ENCODE measurements at places on chromosomes 5 and 9.

DNA sequence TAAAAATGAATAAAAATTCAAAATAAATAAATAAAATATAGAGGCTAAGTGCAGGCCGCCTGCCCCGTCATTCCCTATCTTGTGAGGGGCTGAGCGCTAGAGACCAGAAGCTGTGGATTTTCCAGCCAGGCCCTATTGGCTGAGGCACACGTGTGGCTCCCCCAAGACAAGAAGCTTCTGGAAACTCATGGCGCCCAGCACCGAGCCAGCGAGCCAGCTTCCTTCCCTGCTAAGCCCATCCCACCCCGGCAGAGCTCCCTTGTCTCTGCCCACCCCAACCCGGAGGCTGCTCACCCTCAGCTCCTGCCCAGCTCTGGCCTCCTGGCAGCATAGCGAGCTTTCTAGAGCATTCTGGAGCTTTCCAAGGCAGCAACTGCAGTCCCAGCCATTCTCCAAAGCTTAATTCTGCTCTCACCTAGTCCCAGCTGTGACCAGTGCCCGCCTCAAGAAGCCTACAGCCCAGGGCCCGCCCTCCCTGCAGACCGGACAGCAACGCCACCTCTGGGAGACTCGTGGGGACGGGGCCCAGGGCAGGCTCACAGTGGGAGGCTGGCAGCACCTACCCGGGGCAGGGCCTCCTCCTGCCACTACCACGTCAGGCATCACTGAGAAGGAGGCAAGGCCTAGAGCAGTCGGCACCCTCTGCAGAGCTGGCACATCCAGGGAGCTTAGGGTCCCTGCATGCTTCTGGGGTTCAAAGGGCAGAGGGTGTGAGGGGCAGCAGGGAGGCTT is 23.2 kb upstream of the TMEM250 start:
- DNase-seq = no peak

DNA sequence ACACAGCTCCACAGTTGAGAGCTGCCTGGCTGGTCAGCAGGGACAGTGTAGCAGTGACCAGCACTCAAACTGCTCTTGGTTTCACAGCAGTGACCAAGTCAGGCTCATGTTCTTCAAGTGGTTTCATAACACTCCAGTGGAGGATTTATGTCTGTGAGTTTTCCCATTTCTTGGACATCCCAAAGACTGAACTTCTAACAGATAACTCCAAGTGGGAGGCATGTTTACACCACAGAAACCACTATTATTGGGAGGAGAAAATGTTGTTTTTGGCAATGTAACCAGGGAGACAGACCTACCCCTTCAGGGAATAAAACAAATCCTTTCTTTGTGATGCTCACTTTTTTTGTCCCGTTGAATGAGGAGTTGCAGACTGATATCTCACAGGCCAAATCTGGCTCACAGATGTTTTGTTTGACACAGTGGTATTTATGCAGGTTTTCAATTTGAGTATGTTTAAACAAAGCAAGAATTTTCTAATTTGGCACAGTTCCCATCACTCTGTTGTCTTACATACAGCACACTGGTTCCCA is 141.5 kb downstream of the RMI1 start:
- no peak for DNase-seq

DNA sequence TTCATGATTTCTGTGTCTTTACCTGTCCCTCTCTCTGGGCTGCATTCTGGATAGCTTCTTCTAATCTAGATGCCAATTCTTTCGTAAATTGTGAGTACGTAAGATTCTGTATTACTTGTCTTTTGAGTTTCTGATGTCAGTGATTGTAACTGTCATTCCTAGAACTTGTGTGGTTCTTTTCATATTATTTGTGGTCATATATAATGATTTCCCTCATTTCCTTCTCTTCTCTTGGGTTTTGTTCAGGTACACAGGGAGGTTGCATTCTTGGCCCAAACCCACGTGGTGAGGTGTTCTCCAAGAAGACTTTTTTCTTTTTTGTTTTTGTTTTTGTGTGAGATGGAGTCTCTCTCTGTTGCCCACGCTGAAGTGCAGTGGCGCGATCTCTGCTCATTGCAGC is 13.8 kb downstream of the UGCG start:
- no peak for DNase-seq

- peak; percentile 17 for DNase-seq
Measured at GRCh38 chr5:18114151-18114757, 480.0 kb downstream of the TAF11L14 start.

DNA sequence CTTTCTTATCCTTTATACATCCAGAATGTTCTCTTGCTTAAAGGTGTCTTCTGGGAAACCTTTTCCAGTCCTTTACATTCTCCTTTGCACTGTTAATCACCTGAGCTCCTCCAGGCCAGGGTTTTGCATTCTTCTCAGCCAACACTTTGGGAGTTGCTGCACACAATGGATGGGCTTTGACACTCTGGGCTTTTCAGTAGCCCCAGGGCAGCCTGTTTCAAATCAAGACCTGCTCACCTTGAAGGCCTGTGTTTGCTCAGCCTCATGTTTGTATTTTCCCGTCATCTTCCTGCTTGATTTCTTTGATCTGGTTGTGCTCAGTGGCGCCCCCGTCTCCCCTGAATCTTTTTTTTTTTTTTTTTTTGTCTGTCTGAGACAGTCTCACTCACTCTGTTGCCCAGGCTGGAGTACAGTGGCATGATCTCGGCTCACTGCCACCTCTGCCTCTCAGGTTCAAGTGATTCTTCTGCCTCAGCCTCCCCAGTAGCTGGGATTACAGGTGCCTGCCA is 41.0 kb downstream of the DMRT1 start:
- no peak for DNase-seq

Data from NCI-H1092 (cell line).